Posterior vena cava (tissue), 2 donors: ENCODE measurements at places on chromosomes 7 and 10. TPM values are rescaled to one million over a fixed set of nuclear protein-coding genes. Genes with fewer than 3 reads are reported as not detected.

The AOAH gene
- 6.1 TPM for total RNA-seq

The ANKRD61 gene
- total RNA-seq = not detected

The CYP2C19 gene
- not detected for total RNA-seq

The STK32C gene
- 6.3 TPM for total RNA-seq

The DPY19L1 gene
- 34.4 TPM for total RNA-seq

The CPED1 gene
- total RNA-seq = 120 TPM

The BHLHA15 gene
- total RNA-seq = 0.71 TPM

The TRIL gene
- total RNA-seq = 10.6 TPM

The SLC26A4 gene
- 0.60 TPM for total RNA-seq

The CALHM3 gene
- total RNA-seq = not detected

The ST7 gene
- total RNA-seq = 16.2 TPM

The SPDYE9 gene
- total RNA-seq = not detected
